Activated CD4-positive, CD25-positive, alpha-beta regulatory T cell treated with anti-CD3 and anti-CD28 coated beads, Interleukin-2, amount 50 U/mL, for 72 hours (primary cell): ENCODE measurements at places on chromosomes 7 and 10.
A peak's percentile ranks its signal among the peaks of the same experiment; 100 is the strongest.

DNA sequence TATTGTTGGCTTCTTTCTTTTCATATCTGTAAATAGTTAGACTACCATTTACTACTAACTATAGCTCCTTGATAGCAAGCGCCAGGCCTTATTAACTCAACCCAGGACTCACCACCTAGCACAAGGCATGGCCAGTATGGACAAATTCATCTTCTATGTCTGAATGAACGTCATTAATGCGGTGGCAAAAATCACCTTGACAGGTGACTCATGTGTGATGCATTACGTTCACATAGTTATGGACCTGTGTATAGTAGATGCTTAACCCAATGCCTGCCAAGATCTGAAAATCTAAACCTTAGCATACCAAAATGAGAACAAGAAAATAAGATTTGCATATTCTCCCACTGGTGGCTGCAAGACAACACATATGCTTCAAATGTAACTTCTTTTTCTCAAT lies 300.8 kb downstream of the PARD3 start:
- no peak for DNase-seq

GRCh38 chr10:14751921-14752320 lies 22.8 kb downstream of the FAM107B start:
- no peak for DNase-seq

- no peak for DNase-seq
These were observed 24.2 kb downstream of the NCOA4 start for GRCh38 chr10:46006219-46006618.

DNA sequence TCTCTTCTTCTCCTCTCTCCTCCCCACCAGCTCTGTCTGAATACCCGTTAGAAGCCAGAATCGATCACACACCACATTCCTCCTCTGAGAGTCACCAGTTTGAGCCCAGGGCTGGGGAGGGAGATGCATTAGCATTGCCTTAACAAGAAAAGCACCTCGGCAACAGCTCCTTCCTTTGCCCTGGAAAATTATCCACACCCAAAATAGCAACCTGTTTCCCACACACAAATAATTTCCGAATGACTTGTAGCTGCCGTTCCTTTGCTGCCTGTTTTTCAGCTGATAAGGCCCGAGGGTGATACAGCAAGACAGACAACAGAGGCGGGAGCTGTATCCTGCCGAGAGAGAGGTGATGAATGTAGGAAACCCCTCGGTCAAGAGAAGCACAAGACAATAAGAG lies 91.3 kb downstream of the CPXM2 start:
- no peak for DNase-seq

DNA sequence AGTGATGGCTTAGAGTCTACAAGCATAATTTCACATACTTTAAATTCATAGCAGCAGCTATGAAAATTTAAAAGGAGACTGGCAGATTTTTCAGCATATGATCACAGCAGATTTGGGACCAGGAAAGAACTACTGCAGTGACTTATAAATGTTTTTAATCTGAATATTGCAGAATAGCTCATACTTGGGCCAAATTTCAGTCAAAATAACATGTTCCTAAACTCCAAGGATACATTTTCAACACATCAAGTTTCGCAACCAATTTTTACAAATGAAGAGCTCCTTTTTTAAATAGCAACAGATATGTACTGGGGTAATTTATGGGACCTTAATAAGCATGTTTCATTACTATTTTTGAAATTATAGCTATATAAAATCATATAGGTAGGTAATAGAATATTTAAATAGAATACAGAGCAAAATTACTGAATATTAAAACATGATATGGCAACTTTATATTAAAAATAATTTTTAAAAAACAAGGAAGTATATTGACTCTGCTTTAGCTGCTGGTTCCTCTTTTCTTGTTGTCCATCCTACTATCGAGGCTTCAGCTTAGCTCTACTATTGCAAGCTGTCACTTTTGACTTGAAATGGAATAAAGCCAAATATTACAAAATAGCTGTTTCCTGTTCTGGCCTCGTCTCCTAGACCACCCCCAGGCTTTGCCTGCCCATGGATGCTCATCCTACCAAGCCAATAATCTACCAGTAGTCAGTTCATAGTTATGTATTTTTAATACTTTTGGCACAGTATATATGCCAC lies 123.1 kb downstream of the NRBF2 start:
- no peak for DNase-seq

- no peak for DNase-seq
These were observed 825.8 kb upstream of the POM121L12 start for GRCh38 chr7:52209614-52210013.

DNA sequence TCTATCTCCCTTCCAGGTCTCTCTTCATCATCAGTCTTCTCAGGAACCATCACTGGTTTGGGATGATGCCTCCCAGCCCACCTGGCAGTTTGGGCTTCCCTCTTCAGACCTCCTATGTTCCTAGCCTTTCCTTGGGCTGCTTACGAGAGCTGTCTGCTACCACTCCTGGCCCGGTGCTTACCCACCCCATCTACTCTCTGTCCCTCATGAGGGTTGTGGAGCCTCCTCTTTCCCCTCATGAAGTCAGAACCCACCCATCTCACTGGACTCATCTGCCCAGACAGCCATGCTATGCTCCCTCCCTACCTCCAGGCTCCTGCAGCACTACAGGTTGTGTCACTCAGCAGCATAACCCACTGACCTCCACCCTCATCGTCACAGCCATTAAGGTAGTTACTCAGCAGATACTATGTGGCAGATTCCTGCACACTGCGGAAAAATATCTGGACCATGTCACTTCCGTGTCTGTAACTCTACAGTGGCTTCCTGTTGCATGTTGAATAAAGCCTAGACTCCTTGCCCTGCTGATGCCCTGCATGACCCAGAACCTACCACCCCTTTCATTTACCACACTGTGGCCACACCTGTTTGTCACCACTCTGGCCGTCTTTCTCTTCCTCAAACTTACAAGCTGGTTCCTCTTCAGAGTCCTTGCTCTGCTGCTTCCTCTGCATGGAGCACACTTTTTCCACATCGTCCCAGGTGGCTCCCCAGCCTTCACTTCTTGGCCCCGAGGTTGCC lies 2.0 kb downstream of the DBNL start:
- no peak for DNase-seq

DNA sequence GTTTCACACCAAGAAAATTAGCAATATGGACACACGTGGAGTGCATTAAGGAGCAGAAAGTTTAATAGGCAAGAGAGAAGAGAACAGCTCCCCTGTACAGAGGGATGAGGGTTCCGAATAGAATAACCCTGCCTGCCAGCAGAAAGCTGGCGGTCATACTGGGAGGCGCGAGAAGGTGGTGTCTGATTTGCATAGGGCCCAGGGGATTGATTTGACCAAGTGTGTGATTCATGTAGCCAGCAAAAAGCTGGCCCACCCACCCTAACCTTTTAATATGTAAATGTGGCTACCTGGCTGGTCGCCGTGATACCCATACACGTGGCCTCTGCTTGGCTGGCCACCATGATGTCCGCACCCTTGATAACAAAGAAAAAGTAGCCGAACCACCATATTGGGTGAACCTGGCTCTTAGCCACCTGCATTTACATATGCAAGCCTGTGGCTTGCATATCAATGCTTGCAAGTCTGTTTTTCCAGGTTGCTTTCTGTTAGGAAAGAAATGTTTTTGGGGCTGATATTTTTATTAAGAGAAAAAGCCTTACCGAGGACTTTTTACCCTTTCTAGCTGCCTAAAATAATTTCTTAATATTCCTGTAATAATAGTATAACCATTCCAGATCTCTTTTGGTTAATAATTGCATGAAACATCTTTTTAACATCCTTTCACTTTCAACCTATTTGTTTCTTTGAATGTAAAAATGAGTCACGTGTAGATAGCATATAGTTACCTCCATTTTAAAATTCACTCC lies 20.5 kb upstream of the VWDE start:
- no peak for DNase-seq

GRCh38 chr7:22854158-22855048 lies 31.8 kb upstream of the TOMM7 start:
- DNase-seq, result peak; percentile 80

DNA sequence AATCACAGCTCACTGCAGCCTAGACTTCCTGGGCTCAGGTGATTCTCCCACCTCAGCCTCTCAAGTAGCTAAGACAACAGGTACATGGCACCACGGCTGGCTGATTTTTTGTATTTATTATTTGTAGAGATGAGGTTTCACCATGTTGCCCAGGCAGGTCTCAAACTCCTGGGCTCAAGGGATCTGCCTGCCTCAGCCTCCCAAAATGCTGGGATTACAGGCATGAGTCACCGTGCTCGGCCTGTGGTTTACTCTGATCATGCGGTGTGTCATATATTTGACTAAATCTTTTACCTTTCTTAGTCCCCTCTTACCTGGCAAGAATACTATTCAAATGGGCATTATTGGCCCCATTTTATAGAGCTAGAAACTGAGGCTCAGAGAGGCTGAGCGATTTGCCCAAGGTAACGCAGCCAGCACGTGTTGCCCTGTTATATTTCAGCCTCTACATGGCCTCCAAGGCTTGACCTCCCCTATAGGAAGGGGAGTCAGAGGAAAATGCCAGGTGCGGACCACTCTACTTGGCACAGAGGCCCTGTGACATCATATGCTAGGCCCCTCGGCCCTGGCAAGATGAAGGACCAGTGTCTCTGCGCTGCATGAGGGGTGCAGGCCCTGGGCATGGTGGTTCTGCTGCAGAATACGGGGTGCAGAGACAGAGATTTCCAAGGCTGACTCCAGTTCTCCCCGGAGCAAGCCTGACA lies 8.2 kb downstream of the ZCCHC24 start:
- DNase-seq, result no peak

- DNase-seq, result no peak
These were observed 10.3 kb upstream of the OCM start for GRCh38 chr7:5870311-5870710.

DNA sequence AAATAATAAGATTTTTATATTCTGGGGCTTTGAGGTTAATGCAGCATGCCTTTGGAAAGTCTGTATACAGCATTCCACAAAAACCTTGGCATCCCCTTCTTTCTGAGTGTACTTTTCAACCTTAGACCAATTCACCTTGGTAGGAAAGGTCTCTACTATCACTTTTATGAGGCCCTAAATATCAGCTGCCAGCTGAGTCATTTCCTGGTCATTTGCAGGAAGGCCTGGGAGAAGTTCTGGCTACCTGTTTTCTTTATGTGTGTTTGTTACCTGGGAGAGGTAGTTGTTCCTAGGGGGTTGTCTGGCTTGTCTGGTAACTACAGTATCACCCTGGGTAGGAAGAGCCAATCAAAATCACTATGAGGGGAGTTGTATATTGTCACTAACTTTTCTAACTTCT lies 4.1 kb downstream of the SPAM1 start:
- DNase-seq, result no peak

DNA sequence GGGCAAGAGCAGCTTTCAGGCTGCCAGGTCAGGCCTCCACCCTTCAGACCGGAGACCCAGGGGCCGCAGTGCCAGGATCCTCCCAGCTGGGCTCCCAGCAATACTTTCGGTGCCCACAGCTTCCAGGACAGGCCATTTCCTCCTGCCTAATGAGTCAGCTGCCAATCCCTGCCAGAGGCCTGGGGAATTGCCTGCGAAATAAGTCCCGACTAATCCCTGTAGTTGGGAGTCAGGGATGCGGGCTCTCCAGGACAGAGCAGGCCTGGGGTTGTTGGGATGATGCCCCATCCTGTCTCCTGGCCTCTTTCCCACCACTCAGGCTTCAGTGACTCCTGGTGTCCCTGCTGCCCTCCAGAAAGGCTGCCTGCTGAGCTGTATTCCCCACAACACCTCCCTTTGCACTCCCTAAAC lies 143.5 kb upstream of the UNC5B start:
- DNase-seq, result no peak

- no peak for DNase-seq
These were observed 1.4 kb downstream of the MDH2 start for GRCh38 chr7:76049295-76049694.

DNA sequence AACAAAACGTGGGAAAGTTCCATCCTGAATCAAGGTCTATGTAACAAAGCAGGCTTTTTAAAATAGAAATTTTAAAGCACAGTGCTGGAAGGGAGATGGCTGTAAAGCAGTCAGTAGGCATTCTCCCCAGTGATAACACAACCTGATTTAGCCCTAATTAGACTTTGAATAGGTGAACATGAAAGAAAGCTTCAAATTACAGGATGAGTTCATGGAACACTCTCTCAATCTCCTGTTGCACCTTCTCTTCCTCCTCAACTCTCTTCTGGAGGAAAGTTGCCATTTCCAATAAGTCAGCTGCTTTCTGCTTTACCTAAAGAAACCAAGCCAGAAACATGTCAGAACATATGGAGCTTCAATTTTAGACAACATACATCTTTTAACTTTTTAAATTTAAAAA lies 20.1 kb downstream of the SFR1 start:
- DNase-seq, result no peak

GRCh38 chr10:61294131-61294530 lies 159.1 kb downstream of the TMEM26 start:
- DNase-seq, result no peak
